IPS-NIHi11 (cell line): ENCODE measurements at places on chromosomes 3 and 15.

GRCh38 chr3:141901914-141902313, 25.5 kb downstream of the ATP1B3 start:
- no peak for DNase-seq

DNA sequence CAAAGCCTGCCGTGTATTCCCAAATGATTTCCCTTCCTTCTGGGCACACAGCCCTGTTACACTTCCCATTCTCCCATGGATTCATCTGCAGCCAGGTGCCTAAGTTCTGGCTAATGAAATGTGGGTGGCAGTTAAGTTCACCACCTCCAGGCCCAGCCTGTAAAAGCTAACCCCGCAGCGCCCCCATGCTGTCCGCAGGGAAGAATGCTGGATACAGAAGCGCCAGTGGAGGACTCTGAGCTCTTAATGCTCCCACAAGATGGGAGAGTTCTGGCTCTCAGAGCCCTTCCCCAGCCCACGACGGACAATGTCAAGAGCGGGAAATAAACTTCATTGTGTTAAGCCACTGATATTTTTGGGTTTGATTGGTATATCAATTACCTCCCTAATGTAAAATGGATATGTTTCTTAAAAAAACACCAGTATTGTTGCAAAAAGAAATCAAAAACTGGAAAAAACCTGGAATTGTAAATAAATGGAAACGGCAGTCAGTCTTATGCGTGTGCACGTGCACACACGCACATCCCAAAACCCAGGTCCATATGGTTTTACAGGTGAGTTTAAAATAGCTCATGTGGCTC, 37.7 kb upstream of the FGD5 start:
- DNase-seq, result peak; percentile 85

DNA sequence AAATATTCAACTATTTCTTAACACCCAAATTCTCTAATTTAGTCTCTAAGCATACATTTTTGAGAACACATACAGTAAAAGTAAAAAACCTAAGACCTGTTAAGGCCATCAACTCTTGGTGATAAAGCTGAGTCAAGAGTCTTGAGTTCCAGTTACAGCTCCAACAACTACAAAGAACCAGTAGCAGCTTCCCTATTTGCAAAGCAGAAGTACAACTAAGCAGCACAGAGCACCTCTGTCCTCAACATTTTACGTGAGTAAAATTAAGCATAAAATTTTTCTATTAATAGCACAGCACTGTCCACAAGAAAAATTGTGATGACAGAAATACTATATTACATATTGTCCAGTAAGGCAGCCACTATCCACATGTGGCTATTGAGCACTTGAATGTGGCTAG, 4.4 kb downstream of the PCOLCE2 start:
- no peak for DNase-seq

DNA sequence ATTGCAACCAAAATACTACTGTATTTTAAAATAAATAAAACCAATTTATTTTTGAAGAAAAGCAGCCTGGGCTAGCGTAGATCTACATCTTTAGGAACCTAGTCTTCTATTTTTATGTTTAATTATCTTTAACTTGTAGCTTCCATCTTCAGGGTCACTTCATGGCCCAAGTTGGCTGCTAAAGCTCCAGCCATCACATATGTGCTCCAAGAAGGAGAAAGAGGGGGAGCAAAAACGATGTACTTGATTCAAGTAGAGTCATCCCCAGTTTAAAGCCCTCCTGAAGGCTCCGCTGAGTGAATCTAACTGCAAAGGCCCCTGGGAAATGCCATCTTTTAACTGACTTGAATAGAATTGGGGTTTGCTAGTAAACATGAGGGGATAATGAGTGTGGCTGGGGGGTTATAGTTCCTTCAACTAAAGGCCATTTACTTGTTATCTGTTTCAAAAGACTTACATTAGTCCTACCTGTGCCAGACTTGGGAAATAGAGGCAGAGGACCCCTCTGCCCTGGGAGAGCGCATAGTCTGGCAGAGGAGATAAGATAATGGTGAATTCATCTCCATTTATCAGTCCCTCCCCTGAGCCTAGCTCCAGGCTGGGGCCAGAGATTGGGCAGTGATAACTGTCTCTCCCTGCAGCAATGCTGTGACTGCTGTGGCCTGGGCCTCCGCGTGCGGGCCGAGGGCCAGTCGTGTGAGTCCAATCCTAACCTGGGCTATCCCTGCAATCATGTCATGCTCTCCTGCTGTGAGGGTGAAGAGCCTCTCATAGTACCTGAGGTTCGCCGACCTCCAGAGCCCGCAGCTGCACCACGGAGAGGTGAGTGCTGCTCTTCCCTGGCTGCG, 64.6 kb downstream of the FBLN2 start:
- DNase-seq, result no peak

DNA sequence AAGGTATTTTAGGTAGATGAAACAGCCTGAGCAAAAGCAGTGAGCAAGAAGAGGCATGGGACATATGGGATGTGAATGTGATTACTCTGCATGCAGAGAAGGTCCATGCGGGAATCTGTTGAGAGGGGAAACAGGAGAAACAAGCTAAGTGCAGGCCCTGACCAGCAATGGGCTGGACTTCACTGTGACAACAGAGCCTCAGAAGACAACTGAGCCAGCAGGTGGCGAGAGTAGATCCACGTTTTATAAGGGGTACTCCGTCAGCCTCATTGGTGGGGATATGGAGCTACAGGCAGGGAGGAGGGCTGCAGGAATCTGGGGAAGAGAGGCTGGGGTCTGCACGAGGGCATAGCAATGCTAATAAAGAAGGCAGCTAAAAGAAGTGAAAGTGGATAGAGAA, 405.9 kb upstream of the LMCD1 start:
- DNase-seq, result peak; percentile 55

GRCh38 chr15:52667597-52667996, 11.6 kb downstream of the ATOSA start:
- no peak for DNase-seq

DNA sequence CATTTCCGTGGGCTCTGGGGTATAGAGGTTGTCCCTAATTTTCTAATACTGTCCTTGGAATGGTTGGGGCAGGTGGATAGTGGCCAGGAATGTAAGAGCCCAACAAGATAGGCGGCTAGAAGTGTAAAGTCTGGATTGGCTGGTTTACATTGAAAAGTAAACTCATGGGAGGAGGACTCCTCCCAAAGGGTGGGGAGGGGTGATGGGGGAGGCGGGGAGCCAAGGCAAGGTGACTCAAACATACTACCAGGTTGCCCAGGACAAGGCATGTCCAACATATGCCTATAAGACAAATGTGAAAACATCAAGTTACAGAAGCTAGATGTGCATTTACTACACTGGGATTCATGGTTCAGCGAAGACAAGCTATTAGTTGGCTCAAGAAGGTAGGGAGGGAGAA, 14.3 kb upstream of the SAMMSON start:
- peak; percentile 24 for DNase-seq

- DNase-seq, result peak; percentile 57
These were observed 2.1 kb downstream of the TLE3 start for GRCh38 chr15:70095408-70096214.

DNA sequence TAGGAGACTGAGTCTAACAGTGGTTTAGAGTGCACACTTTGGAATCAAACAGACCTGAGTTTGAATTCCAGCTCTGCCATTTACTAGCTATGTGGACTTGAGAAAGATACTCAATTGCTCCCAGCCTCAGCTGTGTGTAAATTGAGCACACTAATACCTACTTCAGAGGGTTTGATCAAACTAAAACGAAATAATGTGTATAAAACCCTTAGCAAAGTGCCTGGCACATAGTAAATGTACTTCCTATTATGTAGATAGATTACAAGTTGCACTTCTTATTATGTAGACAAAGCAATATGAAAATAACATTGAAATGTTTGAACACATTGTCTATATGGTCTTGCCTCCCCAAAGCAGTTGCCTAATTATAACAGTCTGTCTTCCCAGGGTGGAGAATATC, 180.6 kb downstream of the ANXA2 start:
- DNase-seq, result no peak

DNA sequence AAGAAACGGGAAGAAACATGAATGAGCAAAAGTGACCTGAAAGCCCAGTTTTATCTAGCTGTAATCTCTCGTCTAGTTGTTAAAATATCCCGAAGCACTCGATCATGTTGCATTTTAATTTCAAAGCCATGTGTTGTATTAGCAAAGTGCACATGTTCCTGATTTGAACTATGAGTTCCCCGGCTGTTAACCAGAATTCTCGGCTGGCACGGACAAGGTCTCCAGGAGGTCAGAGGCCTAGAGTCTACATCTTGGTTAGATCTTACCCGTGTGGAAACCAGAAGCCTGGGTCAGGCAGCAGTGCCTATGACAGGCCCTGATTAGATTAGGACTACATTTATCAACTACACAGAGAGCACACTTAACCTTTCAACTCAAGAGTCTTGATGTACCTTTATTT, 195.8 kb downstream of the CDIN1 start:
- DNase-seq, result no peak

DNA sequence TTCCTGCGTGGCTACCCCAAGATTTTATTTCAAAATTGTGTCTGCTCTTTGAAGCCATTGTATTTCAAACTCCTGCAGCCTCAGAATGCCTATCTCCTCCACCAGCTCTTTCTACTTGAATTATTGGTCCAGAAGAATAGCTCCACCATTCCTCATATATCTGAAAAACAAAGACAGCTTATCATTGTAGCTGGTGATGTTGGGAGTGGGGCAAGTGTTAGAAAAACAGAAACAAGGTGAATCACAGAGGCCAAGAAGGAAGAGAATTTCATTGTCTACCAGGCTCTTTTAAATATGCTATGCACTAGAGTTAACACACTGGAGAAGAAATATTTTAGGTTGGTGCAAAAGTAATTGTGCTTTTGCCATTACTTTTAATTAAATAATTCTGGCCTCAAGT, 307.9 kb upstream of the ROPN1 start:
- no peak for DNase-seq

- DNase-seq, result no peak
These were observed 176.2 kb downstream of the EFHB start for GRCh38 chr3:19757773-19758172.

- DNase-seq, result no peak
These were observed 173.7 kb upstream of the CRBN start for GRCh38 chr3:3353153-3353552.

- no peak for DNase-seq
These were observed 2.4 kb upstream of the CYP1A1 start for GRCh38 chr15:74727727-74728126.

DNA sequence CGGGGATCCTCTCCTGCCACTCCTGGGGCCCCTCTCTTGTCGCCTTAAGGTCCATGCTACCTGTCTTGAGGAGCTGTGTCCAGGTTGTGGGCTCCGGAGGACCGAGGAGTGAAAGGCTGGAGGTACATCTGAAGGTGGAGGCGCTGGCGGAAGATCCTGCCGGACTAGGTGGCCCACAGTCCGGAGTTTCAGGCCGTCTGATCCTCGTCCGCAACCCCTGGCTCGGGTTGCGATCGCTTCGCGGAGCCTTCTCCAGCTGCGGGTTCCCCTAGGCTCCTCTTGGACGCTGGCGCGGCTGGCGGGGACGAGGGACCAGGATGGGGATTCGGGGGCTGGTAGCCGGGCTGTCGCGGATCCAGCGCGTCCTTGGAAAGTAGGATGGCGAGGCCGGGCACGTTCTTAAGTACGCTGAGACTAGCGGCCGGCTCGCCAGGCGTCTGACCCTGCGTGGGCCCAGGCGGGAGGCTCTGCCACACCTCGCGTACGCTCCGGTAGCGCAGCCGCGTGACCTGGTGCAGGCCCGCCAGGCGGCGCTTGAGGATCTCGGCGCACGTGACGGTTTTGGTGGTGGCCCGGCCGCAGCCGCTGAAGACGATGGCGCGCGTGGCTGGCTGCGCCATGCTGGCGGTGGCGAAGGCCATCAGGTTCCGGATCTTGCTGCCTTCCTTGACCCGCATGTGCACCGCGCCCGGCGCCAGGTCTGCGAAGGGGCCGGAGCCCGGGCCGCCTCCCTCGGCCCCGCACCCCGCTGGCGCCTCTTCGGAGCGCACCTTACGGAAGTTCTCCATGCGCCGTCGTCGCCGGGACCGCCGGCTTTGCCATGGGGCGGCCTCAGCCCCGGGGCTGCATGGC, 550 bp downstream of the RPP25 start:
- DNase-seq, result peak; percentile 55

GRCh38 chr15:41554915-41555314, 4.1 kb upstream of the TYRO3 start:
- no peak for DNase-seq

DNA sequence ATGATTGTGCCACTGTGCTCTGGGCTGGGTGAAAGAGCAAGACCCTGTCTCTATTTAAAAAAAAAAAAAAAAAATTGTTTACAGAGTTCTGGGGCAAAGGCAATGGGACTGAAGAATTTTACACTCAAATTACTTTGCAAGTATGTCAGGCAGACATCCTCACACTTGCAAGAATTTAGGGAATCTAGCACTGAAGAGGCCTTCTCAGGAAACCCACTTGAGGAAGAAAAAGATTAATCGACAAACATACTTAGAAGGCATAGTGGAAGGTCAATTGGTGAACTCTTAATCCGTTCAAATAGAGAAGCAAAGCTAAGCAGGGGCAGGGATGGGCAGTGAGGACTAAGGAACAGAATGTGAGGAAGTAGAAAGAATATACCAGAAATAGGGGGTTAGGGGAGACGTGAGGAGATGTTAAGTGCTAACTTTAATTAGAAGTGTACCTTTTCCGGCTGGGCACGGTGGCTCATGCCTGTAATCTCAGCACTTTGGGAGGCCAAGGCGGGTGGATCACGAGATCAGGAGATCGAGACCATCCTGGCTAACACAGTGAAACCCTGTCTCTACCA, 15.0 kb downstream of the ST6GAL1 start:
- DNase-seq, result no peak

GRCh38 chr15:43702174-43702573, 8.5 kb downstream of the CKMT1A start:
- no peak for DNase-seq

DNA sequence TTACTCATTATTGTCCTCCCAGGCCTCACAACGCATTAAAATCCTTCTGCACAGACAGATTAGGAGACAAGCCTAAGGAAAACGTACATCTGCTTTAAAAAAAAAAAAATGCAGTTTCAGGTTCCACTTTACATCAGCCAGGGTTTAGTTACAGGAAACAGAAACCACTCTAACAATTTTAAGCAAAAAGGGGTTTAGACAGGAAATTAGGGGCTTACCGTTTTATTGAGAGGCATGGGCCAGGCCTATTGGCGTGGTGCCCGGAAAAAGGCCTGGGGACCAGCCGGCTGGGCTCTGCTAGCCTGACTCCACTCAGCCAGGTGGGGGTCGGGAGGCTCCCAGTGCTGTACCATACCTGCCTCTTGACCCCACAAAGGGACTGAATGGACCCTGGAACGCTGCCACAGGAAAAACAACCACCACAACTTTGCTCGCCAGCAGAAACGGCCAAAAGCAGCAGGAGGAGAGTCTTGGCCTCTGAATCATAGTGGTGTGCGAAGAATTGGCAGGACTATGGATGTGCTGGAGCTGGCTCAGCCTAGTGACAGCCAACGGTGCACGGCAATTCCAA, 124.3 kb downstream of the CHSY1 start:
- no peak for DNase-seq

GRCh38 chr3:78894787-78895186, 873.0 kb downstream of the ROBO1 start:
- no peak for DNase-seq
